ENCODE measurements at places on chromosomes 5 and 9. TPM values are rescaled to one million over a fixed set of nuclear protein-coding genes. Genes with fewer than 3 reads are reported as not detected.

- DNase-seq = no peak
These were observed 657.9 kb downstream of the ACTL7B start for GRCh38 chr9:108197899-108198298.

- no peak for DNase-seq
These were observed 114.4 kb upstream of the LIFR start for GRCh38 chr5:38670878-38671277.

Gene GPR21
- polyA plus RNA-seq = not detected

GRCh38 chr5:43780586-43780985 is 177.6 kb downstream of the NNT start:
- no peak for DNase-seq

Gene ABL1
- 32.6 TPM for polyA plus RNA-seq

Gene HNRNPAB
- 352 TPM for polyA plus RNA-seq

DNA sequence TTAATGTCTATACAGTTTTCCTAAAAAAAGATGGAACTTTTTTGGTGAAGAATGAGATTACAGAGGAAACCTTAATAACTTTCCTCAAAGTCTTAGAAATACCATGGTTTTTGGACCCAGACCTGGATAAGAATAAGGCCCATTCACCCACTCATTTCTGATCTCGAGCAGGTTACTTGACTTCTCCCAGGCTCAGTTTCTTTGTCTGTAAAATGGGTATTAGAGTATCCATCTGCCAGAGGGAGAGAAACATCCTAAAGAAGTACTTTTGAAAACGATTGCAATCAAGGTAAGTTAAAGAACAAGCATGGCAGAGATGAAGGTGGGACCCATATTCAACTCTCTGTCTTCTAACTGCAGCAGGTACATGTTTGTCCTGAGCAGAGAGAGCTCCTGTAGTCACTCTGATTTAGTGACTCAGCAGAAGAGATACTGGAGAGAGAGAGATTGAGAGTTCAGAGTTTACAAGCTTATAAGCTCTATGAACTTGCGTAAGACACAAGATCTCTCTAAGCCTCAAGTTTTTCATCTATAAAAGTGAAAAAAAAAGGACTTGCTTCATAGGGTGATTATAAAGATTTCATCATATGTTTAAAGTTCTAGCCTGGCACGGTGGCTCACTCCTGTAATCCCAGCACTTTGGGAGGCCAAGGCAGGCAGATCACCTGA is 379.4 kb upstream of the SGCD start:
- peak; percentile 8 for DNase-seq

Gene ZDHHC11B
- polyA plus RNA-seq = 1.0 TPM

Gene FLT4
- polyA plus RNA-seq = 2.6 TPM

GRCh38 chr5:172379481-172379880 is 74.8 kb downstream of the SH3PXD2B start:
- no peak for DNase-seq

Gene PHPT1
- 239 TPM for polyA plus RNA-seq

Gene BSPRY
- polyA plus RNA-seq = not detected

GRCh38 chr9:107639426-107639825 is 149.9 kb upstream of the KLF4 start:
- DNase-seq = no peak

Gene SCGB3A1
- not detected for polyA plus RNA-seq

DNA sequence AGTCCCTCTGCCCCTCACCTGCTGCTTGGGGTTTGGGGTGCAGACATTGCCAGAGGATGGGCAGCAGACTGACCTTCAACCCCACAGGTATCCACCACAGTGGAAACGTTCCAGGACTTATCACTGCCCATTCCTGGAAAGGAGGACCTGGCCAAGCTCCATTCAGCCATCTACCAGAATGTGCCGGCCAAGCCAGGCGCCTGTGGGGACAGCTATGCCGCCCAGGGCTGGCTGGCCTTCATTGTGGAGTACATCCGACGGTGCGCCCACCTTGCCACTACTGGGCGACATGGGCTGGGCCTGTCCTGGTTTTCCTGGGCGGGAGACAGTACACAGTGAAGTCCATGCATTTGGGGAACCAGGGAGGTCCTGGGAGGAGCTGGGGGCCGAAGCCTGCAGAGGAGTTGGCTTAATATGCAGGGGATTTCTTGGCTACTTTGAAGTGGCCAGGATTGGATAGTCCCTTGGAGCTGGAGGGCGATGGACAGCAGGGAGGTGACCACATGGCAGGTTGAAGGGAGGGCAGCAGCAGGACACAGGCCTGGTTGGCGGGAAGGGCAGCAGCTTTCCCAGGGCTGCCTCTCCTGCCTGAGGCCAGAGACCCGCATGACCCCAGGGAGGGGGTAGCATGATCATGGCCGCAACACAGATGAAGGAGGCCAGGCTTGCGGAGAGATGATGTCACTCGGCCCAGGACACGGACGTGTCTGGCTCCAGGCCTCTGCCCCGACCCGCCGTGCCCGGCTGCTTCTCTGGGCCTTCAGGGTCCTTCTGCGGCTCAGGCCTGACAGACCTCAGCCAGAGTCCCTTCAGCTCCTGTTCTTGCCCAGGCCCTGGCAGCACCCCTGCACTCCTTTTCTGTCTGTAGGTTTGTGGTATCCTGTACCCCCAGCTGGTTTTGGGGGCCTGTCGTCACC is 34.6 kb downstream of the USP20 start:
- DNase-seq = no peak

Gene RFESD
- polyA plus RNA-seq = 1.6 TPM

DNA sequence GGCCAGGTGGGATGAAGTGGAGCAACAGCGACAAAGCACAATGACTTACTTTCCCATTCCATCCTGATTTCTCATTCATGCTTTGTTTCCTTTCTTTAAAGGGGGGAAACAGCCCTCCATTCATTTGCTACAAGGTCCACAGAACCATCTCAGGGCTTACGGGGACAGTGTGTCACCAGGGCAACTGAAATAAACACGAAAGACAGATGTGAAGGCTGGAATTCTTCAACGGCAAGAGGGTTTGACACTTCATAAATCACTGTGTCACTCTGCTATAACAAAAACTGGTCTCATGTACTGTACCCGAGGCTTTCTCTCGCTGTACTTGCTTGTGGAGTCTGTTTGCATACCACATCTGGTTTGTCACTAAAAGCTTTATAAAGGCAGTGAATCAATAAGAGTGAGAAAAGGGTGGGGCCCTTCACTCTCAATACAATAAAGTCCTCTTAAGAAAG is 150.8 kb downstream of the EFNA5 start:
- DNase-seq = no peak

DNA sequence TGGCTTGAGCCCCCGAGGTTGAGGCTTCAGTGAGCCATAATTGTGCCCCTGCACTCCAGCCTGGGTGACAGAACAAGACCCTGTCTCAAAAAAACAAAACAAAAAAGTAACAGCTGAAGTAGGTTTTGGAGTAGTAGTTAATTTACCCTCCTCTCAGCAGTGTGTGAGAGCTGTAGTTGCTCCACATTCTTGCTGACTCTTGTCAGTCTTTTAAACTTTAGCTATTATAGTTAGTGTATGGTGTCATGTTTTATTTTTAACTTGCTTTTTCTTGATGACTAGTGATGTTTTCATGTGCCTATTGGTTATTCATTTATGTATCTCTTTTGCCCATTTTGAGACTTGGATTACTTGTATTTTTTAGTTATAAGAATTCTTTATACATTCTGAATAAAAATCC is 52.9 kb upstream of the DHFR start:
- DNase-seq = no peak

GRCh38 chr9:96242811-96243210 is 59.2 kb downstream of the HSD17B3 start:
- DNase-seq = no peak

Gene MOB3B
- polyA plus RNA-seq = 7.6 TPM

GRCh38 chr9:95365766-95366165 is 48.3 kb upstream of the FANCC start:
- DNase-seq = no peak

Gene SPATA31E1
- polyA plus RNA-seq = not detected

Gene PCDHB10
- not detected for polyA plus RNA-seq

Gene AUH
- 9.4 TPM for polyA plus RNA-seq

DNA sequence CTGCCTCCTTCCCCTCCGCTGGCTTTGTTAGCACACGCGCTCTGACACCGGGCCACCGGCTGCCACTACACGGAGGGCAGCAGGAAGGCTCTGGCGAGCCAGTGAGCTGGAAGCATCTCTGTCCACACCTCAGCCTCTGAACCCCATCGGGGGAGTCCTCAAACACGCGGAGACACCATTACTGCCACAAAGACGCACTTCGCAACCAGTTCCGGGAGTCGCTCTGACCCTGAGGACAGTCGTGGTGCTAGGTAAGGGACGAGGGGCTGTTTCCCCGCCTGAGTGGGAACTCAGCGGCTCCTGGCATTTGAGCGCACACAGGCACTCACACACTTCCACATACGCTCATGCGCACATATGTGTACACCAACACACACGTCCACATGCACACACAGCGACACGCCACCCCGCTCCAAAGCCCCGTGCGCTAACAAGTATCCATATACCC is 160.0 kb downstream of the C9orf152 start:
- DNase-seq = no peak

DNA sequence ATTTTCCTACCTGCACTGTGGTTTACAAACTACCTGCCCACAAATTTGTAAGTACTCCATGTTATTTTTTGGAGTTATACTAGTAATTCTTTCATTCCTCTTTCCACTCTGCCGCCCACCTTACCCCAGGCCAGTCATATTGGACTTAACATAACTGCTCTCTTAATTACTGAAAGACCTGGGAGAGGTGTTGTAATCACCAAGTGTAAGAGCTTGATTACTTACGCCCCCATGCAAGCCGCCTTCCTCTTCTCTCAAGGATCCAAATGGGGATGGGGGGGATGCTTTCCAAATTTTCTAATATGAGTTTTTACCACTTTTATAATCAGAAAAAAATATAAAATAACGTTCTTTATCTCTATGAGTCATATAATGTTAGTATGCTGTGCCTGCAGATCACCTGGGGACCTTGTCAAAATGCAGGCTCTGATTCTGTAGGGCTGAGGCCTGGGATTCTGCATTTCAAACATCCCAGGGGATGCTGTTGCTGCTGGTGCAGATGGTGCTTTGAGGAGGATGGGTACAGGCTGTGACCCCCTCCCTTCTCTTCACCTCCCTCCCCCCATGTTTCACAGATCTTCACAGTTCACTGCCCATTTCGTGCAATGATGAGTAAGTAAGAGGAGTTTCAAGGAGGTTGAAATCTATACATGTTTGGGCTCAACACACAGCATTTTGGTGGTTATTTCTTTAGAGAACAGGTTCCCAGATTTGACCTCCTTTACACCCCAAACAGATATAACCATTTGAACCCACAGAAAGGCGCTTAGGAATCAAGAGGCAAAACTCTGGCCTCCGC is 87.3 kb downstream of the SEC61B start:
- no peak for DNase-seq

GRCh38 chr9:93151097-93151784 is 17.2 kb upstream of the NINJ1 start:
- DNase-seq = no peak

DNA sequence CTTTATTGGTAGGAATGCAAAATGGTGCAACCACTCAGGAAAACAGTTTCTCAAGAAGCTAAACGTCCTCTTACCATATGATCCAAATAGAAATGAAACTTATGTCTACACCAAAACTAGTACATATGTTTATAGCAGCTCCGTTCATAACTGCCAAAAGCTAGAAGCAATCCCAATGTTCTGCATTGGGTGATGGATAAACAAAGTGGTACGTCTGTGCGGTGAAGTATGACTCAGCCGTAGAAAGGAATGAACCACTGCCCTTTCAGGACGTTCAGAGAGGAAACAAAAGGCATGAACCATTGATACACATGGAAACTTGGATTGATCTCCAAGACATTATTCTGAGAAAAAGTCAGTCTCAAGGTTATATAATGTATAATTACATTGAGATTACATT is 27.6 kb downstream of the HNRNPH1 start:
- DNase-seq = no peak

GRCh38 chr9:86252870-86253269 is 6.6 kb downstream of the C9orf153 start:
- no peak for DNase-seq

Gene SLC36A2
- not detected for polyA plus RNA-seq

GRCh38 chr9:136228107-136228875 is 17.3 kb downstream of the QSOX2 start:
- DNase-seq = peak; percentile 68

- no peak for DNase-seq
These were observed 5.6 kb downstream of the OTULINL start for GRCh38 chr5:14587150-14587549.

DNA sequence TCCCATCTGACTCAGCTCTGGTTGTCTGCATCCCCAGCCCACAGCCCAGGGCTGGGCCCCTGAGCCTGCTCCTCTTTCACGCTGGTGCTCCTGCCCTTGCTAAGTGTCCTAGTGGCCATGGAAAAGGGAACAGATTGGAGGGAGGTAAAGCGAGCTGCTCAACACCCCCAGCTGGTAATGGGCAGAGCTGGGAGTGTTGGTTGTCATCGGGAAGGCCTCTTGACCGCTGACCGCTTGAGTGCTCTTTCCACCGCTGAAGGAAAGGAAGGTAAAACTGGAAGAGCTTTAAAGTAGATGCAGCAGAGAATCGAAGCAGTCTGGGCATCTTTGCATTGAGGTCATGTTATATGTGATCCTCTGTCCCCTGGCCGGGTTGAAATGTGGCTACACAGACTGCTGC is 60.2 kb downstream of the CRB2 start:
- DNase-seq = no peak

Gene SLC44A1
- 33.0 TPM for polyA plus RNA-seq

Gene INSL6
- not detected for polyA plus RNA-seq

DNA sequence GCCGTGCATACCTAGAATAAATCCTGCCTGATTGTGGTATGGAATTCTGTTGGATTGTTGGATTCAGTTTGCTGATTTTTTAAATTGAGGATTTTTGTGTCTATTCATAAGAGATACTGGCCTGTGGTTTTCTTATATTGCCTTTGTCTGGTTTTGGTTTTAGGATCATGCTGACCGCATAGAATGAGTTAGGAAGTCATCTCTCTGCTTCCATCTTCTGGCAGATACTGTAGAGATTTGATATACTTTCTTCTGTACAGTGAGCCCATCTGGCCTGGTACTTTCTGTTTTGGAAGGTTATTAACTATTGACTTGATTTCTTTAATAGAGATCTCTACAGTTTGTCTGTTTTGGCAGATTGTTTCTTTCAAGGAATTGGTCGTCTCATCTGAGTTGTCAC is 14.7 kb downstream of the CEP72 start:
- no peak for DNase-seq

- DNase-seq = no peak
These were observed 162.3 kb upstream of the ZNF462 start for GRCh38 chr9:106700676-106701075.

GRCh38 chr9:131060900-131061630 is 35.3 kb upstream of the AIF1L start:
- DNase-seq = no peak

Gene ABHD17B
- 16.6 TPM for polyA plus RNA-seq

Measured in A549 (cell line).